ENCODE measurements at places on chromosomes 3 and 15. TPM values are rescaled to one million over a fixed set of nuclear protein-coding genes. Genes with fewer than 3 reads are reported as not detected.

The STRC gene
- 0.64 TPM for total RNA-seq

The SNX1 gene
- total RNA-seq: 125 TPM

The TMEM158 gene
- total RNA-seq: 0.48 TPM

The PAQR5 gene
- total RNA-seq: 0.96 TPM

The CCDC54 gene
- 0.33 TPM for total RNA-seq

The C2CD4B gene
- 0.98 TPM for total RNA-seq

The SMCO1 gene
- not detected for total RNA-seq

GRCh38 chr3:72448858-72449257 lies 399.4 kb downstream of the SHQ1 start:
- DNase-seq: no peak

DNA sequence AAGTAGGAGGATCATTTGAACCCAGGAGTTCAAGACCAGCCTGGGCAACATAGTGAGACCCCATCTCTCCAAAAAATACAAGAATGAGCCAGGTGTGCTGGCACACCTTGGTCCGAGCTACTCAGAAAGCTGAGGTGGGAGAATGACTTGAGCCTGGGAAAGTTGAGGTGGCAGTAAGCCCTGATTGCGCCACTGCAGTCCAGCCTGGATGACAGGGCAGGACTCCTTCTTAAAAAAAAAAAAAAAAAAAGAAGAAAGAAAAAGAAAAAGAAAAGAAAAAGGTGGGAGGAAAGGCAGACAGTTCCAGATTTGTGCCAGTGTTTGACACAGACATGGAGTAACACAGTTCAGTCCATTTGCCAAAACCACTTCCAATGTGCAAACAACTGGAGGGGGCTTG lies 75.7 kb downstream of the ATP10A start:
- no peak for DNase-seq

DNA sequence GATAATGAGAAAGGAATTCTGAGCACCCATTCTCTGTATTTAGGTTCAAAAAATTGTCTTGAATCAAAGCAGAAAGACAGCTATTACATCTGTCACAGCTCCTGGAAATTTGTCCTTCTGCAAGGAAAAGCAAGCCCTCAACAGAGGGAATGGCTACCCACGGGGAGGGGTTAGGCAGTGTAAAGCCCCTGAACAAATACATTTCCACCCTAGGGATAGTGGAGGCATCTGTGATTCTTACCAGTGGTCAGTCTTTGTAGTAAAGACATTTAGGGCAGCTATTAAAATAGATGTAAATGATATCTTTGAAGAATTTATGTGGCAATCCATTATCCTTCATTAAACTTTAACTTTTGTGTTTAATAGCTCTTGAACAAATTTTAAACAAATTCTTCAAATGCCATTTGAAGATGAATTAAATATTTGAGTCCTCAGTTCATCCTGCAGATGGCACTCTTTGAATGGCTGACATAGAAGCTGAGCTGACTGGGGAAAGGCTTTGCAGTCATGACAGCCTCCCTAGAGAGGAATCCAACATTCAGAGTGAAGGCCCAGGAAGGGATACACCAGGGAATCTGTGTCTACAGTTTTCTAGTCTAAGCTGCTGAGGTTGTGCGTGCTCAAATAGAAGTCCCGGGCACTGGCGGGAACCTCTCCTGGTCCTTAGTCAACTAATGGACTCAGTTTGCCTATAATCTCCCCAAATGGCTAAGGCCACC lies 359.7 kb upstream of the ROPN1 start:
- no peak for DNase-seq
